ENCODE measurements at places on chromosomes 4 and X.
A peak's percentile ranks its signal among the peaks of the same experiment; 100 is the strongest.

DNA sequence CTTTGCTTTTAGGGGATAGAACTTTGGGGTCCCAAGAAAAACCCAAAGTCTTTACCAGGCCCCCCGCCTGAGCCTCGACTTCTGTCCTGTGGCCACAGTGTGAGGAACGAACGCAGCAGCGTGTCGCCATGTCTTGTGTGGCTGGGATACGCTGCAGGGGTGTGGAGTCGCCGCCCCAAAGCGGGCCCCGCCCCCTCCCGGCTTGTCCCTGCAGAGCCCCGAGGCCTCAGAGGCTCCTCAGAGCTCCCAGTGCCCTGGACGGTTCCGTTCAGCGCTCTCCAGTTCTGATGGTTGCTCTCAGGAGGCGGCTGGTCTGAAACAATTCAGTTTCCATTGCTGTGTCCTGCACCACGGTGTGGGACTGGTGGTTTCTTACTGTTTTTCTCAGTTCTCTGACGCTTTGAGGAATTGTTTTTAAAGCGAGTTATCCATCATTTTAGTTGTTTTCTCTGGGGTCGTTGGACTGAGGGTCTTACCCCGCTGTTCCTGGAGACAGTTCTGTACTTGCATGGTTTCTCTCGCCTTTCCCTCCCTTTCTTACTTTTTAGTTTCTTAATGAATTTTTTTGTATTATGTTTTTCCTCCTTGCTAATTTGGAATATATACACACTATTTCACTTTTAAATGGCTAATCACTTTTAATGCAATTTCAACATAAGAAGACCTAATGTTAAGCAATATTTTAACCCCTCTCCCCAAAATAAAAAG is 1.6 kb upstream of the IDUA start:
- DNase-seq = no peak

- DNase-seq = no peak
These were observed 3.9 kb upstream of the NKX6-1 start for GRCh38 chr4:84502955-84503373.

DNA sequence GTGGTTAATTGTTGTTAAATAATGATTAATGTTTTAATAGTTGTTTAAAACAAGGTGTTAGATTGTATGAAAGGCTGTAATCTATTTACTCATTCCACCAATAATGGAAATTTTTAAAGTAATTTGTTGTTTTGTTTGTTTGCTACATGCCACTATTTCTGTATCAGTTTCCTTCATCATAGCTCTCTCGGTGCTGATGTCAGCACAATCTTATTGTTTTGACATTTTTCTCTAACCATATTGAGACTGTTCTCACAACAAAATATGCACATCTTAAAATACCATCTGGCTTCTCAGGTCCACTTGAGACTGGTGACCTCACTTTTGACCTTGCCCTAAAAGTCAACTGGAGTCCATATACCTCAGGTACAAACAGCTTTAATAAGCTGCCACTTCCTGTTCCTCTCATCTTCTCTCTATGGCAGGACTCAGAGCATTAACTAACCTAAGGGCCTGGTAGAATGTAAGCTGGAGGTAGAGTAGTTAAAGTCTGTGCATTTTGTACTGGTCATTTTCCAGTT is 1.0 kb upstream of the GUCY1B1 start:
- no peak for DNase-seq

DNA sequence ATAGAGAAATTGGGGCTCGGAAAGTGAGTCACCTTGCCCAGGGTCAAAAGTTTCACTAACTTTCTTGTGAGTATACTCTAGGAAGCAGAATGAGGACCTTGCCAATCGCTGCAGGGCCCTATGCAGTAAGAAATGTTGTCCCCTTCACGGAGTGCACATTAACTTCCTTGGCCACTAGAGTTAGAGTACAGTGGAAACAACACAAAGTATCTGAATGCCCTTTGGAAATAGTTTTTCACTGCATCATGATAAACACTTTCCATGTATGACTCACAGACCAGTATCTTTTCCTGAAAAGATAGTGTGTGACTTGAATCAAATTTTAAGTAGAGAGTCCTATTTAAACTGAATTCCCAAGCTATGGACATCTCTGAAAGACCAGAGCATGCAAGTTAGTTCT is 45.5 kb upstream of the STK26 start:
- no peak for DNase-seq

- no peak for DNase-seq
These were observed 38.8 kb downstream of the SLC34A2 start for GRCh38 chr4:25694466-25694865.

- DNase-seq = no peak
These were observed 92.1 kb downstream of the AFF1 start for GRCh38 chr4:87026800-87027495.

- no peak for DNase-seq
These were observed 981 bp downstream of the TET2 start for GRCh38 chr4:105147553-105148161.

- no peak for DNase-seq
These were observed 65.4 kb downstream of the ARHGEF9 start for GRCh38 chrX:63719633-63720032.

DNA sequence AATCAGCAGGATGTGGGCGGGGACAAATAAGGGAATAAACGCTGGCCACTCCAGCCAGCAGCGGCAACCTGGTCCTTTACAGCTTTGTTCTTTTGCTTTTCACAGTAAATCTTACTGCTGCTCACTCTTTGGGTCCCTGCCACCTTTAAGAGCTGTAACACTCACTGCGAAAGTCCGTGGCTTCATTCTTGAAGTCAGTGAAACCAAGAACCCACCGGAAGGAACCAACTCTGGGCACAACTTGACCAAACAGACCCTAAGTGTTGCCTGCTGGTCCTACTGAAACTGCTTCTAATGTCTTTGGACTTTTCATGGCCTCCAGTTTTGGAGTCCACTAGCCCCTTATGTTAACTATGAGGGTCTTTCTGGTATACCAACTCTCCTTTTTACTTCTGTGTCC is 566.2 kb upstream of the IGFBP7 start:
- no peak for DNase-seq

DNA sequence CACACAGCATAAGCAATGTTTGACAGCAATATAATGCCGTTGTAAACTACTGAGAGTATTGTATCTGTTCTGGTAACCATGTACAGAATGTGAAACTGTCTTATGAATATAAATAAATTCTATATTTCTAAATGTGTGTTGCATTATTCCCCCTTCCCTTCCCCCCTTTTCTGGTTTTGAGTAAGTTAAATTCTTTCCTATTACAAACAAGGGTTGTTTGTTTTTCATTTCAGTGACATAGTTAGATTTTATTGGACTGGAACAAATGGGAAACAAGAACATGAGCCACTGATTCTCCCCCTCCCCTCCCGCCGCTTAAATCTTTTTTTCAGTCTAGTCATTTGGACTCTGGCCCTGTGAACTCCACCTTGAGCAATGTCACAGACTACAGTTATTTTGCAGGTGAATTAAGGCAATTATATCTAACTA is 69.8 kb downstream of the GPAT3 start:
- DNase-seq = no peak

DNA sequence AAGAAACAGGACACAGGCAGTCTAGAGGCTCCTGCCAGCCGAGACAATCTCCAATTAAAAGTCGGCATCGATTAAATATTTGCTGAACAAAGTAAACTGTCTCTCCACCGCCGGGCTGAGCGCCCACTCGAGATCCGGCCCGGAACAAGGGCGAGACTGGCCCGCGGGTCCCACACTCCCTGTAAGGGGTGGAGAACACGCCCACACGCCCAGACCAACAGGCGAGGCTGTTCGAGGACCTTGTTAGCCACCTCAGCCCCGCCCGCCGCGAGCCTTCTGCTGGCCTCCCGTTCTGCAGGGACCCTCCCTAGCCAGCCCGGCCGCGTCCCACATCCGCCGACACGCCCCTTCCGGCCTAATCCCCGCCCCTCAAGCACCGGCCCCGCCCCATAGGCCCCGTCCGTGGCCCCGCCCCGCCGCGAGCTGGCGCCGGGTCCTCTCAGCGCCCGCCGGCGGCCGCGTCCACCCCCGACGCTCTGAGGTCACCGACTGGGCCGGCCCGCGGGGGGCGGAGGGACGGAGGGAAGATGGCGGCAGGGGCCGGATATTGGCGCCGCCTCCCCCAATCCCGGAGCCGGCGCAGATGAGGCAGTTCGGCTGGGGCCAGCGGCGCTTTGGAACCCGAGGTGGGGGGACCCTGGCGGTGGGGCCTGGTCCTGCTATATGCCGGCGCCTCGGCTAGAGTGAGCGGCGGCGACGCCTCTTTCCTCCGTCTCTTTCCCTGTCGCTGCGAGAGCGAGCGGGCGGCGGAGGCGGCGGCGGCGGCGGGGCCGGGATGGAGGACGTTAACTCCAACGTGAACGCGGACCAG is at the start of gene SLAIN2:
Gene SLAIN2, plus strand, starts transcription at position 565 of the 811 bp plus-strand sequence. Its CDS starts 211 bp downstream, at position 776.
- peak; percentile 88 for DNase-seq

GRCh38 chr4:68895561-68896198 is 55.9 kb downstream of the UGT2A3 start:
- DNase-seq = no peak

- DNase-seq = no peak
These were observed 145.4 kb upstream of the PLAC1 start for GRCh38 chrX:134803551-134804183.

- DNase-seq = no peak
These were observed 383.9 kb downstream of the RPA4 start for GRCh38 chrX:97267396-97268181.

- DNase-seq = no peak
These were observed 84.3 kb downstream of the SPRY1 start for GRCh38 chr4:123480706-123481418.

GRCh38 chr4:121951521-121952110 is at the start of gene TRPC3:
Gene TRPC3, minus strand, starts transcription at chr4:121952060. Its CDS starts 380 bp downstream, at chr4:121951680.
- no peak for DNase-seq

DNA sequence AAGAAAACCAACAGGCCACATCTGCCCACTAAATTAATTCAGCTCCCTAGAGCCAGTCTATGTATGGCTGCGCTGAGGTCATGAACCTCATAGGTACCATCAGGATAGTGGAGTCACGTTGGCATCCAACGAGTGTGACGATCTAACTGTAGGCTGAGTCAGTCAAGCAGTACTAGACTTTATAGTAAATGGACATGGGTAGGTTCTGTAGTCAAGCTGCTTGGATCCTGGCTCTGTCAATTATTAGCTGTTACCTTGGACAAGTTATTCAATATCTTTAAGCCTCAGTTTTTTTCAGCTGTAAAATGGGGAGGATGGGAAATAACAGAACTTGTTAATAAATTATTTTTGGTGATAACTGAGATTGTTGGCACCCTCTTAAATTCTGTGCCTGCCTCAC is 432.4 kb upstream of the RASGEF1B start:
- DNase-seq = no peak

DNA sequence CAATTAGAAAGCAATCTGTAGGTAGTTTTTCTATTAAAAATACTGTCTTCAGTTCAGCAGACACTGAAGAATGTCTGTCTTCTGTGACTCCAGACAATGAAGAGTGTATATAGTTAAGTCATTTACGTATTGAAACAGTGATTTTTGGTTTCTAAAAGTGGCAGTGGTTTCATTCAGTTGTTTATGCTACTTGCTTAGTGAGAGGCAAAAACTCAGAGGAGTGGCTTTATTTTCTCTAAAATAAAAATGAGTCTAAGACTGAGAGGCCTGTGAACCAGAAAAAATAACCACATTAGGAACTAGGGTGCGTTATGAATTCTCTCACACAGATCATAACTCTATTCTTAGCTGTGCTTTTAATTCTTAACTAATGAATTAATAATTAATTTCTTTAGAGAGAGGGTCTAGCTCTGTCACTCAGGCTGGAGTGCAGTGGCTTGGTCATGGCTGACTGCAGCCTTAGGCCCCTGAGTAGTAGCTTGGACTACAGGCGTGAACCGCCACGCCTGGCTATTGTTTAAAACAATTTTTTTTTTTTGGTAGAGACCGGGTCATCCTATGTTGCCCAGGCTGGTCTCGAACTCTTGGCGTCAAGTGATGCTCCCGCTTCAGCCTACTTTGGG is 31.4 kb downstream of the FREM3 start:
- DNase-seq = no peak

DNA sequence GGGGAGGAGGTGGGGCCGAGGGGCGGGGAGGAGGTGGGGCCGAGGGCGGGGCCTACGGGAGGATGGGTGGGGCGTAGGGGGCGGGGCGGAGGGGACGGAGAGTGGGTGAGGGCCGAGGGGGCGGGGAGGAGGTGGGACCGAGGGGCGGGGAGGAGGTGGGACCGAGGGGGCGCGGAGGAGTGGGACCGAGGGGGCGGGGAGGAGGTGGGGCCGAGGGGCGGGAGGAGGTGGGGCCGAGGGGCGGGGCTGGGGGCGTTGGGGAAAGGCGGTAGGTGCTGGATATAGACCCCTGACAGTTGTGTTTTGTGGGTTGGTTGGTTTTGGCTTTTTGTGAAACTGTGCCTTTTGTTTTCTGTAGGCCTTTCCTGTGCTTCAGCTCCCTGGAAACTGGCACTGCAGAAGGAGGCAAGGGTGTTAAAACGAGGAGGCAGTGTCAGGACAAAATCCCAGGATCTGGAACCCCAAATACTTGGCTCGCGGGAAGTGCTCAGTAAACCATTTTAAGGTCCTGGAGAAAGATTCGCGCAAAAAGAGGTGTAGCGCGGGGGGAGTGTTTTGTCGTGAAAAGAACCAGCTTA is 580 bp upstream of the MMGT1 start:
- no peak for DNase-seq

- no peak for DNase-seq
These were observed 12.3 kb upstream of the TMEM271 start for GRCh38 chr4:588351-588849.

- no peak for DNase-seq
These were observed 11.6 kb upstream of the CTBP1 start for GRCh38 chr4:1260418-1261106.

GRCh38 chrX:103774070-103774642 is 2.5 kb upstream of the PLP1 start:
- DNase-seq = no peak

- DNase-seq = no peak
These were observed 105.6 kb upstream of the PGRMC2 start for GRCh38 chr4:128393101-128393704.

DNA sequence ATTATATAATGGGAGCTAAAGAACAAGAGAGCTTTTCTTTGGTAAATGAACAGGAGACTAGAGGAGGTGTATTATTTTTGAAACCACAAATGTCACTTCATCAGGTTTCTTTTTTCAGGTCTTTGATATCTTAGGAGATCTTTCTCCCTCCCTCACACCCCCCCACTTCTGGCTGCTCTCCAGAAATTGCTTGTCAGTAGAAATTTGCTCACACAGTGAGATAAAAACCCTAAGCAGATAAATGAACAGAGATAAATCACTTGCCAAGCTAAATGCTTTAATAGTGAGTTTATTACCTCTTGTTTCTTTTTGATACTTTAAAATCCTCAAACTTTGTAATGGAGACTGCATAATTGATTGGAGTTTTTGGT is 421.2 kb upstream of the TENM3 start:
- DNase-seq = no peak

GRCh38 chr4:68183417-68183816 is 53.7 kb upstream of the TMPRSS11F start:
- no peak for DNase-seq

DNA sequence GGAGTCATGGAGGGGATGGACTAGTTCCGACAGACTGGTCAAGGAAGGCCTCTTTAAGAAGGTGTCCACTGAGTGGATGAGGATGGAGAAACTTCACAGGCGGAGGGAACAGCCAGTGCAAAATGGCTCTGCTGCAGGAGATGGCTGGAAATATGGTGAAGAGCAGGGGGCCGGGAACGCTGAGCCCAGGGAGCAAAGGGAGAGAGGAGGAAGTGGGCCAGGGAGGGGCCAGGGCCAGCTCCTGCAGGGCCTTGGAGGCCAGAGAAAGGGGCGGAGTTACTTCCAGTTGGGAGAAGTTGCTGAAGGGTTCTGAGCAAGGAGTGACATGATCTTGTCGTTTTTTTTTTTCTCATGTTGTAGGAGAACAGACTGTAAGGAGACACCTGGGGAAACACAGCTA is 94.5 kb downstream of the WFS1 start:
- no peak for DNase-seq

Measured in brain pericyte (primary cell).